Glutamatergic neuron (in vitro differentiated cells): ENCODE measurements at places on chromosomes 6 and 20.

DNA sequence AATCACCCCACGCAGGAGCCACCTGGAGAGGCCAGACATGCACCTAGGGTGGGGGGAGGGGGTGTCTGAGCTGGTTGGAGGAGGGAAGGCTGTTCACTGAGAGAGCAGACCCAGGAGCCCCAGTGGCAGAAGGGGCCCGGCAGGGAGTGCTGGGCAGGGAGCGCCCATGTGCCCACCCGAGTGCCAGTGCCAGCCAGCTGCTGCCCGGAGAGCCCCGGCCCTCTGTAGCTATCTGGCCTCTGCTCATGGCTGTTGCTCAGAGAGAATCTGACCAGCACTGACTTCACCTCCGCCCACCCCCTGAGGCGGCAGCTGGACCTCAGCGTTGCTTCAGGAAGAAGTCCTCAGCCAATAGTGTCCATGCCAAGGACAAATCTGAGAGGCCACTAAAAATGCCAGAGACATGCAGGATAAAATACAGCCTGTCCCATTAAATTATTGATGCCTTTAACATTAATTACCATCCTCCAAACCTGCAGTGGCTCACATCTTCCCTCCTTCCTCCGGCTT is 22.8 kb downstream of the SLC17A9 start:
- DNase-seq = no peak

DNA sequence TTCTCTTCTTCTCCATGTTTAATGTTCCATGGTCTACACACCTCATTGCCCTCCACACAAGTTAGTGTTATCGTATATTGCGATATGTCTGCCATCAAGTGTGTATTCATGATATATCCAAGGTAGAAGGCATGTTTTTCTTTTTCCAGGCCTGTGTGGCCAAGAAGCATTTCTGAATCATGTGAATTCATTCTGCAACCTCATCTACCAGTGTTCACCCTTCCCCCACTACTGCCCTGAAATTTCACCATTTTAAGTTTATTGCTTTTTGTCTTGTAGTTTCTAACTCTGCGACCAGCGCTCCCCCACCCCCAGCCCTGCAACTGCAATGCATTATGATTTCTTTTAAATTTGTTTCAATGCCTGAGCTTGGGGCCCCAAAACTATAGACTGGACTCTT is 618.0 kb upstream of the FLRT3 start:
- no peak for DNase-seq

GRCh38 chr6:161679980-161680538 is 406.2 kb upstream of the AGPAT4 start:
- no peak for DNase-seq

DNA sequence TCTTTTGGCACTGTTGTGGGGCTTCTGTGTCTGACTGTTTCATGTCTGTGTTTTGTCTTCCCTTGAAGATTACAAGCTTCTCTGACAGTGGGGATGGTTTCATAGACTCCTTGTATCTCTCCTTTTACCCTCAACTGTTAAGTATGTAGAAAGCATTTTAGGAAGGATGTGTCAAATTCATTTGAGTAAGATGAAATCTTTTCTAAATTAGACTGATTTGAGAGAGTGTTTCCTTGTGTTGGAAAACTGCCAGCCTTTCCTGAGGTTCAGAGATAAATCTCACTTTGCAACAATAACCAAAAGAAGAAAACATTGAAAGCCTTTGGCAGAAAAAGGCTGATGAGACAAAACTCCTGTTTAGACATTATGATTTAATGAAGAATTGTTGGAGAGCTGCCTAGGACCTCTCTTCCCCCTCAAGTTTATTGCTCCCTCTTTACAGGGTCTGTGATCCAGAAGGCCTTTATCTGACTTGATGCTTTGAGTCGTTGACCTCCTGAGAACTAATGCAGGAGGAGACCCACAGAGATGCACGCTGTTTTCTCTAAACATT is 68.3 kb downstream of the ANKS1A start:
- DNase-seq = no peak

DNA sequence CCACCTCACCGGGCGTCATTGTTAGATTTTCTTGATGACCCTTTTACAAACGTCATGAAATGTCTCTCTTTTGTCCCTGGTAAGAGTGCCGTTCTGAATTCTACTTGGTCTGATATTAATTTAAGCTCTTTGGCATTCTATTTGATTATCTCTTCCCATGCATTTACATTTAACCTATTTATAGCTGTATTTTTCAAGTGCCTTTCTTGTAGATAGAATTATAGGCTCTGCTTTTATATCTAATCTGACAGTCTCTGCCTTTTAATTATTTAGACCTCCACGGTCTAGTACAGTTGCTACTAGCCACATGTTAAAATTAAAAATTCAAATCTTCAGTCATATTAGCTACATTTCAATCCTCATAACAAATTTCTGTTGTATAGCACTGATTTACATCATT is 12.6 kb downstream of the RAB22A start:
- no peak for DNase-seq

DNA sequence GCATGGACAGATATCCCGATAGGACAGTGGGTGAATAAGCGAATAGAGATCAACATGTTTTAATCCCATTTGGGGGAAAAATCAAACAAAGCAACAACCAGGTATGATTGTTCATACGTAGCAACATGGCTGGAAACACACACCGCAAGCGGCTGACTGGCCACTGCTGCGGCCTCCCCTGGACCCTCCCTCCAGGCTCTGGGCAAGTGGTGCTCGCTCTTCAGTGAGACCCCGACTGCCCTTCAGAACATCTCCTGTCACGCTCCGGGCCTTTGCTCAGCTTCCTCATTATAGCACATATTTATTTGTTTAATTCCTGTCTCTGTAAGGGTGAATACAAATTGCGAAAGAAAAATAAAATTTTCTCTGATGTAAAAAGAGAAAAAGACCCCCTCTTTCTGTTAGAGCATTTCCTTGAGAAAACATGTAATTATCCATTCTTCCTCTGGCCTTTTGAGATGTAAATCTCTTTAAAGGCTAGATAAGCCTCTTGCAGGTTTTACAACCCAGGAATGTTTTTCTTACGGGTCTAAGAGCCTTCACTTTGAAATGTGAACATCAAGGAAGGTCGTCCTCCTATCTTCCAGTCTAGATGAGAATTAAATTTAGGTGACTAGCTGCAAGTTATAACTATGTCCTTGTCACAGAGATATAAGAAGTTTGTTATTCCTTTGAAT is 11.0 kb upstream of the FAM210B start:
- no peak for DNase-seq

- DNase-seq = no peak
Observed at GRCh38 chr6:90368601-90369000, 72.0 kb upstream of the BACH2 start.

GRCh38 chr20:64042054-64042781 is 6.2 kb downstream of the C20orf204 start:
- DNase-seq = no peak

DNA sequence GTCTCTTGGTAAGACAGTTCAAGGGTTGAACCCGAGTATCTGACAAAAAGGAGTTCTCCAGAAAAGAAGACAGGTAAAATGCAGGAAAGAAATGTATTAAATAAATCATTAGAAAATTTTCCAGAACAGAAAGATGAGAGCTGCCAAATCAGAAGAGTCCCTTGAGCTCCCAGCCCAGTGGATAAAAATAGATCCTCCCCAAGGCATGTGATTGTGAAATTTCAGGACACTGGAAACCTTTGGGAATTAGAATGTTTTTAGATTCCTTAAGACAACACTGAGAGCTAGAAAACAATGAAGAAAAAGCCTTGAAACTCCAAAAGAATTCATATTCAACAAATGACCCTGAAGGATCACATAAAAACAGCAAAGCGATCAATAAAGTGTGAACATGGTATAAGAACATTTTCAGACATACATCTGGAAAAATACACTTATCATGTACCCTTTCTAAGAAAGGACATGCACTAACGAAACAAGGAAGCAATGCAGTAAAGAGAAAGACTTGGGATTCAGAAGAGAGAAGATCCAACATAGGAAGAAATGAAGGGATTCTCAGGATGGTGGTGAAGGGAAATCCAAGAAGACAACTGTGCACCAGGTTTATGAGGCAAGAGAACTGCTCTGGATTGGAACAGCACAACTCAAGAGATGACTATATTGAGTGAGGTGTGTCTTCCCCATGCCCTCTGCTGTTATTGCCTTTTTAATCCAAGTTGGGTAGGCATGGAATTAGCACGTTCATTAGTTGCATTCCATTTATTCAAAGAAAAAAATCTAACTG is 390.4 kb downstream of the SYNE1 start:
- DNase-seq = no peak

- no peak for DNase-seq
Observed at GRCh38 chr6:34390531-34391472, 1.7 kb downstream of the NUDT3 start.

GRCh38 chr20:19966840-19967239 is 50.3 kb upstream of the NAA20 start:
- no peak for DNase-seq

DNA sequence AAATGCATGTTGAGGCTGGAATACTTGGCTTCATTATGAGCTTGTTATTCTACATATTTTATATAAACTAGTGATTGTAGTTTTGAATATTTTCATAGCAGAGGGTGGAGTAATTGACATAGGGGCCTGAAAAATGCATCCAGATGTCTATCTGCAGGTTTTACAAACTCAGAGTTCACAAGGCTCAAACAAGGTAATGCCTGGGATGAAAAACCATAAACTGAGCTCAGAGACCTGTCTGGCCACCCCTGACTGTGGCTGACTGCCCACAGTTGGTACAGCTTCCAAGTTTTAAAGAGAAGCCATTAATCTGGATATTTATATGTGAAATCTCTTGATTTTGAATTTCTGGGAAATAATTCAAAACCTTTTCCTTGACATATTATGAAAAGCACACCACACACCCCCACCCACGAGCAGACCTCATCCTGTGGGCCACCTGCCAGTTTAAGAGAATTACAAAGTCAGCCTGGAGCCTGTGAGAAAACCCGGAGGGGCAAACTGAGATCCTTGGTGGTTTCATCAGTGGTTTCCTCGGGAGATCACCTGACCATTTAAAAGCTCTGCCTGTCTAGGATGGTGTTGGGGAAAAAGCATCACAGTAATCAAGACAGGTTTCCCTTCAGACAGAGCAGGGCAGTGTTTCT is 230.1 kb downstream of the SAMD5 start:
- no peak for DNase-seq

DNA sequence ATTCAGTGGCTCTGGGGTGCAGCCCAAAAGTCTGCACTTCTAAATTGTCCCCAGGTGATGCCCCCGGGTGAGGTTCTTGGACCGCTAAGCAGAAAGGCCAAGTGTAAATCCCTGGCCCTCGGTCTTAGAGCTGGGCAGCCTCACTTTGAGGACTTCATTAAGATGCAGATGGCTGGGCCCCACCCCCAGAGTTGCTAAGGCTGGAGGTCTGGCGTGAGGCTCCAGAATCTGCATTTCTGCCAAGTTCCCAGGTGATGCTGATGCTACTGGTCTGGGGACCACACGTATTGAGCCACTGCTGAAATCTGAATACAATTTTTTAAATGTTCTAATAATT is 735 bp upstream of the SLC23A2 start:
- peak; percentile 20 for DNase-seq

DNA sequence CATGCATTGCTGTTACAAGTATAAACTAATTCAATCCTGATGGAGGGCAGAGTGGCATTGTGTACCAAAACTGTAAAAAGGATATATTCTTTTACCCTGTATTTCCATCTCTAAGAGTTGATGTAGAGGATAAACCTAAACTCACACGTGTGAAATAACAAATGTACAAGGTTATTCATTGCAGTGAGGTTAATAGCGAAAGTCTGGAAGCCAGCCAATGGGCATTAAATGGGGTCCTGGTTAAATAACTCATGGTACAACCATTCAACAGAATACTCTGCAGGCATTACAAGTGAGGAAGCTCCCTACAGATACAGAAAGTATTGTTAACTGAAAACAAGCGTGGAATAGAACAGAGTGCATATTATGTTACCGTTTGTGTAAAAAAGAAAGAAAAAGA is 56.9 kb downstream of the BCAS1 start:
- DNase-seq = no peak

DNA sequence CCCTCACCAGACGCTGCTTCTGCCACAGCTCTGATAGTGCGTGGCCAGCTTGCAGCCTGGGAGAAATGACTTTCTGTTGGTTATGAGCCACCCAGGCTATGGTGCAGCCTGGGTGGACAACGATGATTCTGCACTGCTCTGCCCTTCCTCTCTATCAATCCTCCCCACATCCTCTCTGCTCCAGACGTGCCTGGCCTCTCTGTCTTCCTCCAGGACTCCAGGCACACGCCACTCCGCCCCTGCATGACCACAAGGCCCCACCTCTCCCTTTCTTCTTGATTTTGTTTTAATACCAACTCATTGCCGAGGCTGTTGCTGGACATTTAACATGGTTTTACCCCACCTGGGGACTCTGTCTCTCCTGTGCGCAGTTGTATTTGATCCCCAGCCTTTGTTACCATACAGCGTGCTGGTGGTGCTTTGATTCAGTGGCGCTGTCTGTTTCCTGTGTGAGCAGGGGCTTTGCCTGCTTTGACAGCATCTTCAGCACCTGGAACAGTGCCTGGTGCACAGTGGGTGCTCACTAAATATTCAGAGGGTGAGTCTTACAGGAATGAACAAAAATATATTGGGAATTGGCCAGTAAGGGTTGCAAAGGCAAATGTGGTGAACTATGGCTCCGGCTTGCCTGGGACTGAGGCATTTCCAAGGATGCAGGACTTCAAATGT is 280.9 kb downstream of the CDH26 start:
- DNase-seq = no peak

- DNase-seq = no peak
Observed at GRCh38 chr6:139114746-139115145, 20.1 kb upstream of the HECA start.

DNA sequence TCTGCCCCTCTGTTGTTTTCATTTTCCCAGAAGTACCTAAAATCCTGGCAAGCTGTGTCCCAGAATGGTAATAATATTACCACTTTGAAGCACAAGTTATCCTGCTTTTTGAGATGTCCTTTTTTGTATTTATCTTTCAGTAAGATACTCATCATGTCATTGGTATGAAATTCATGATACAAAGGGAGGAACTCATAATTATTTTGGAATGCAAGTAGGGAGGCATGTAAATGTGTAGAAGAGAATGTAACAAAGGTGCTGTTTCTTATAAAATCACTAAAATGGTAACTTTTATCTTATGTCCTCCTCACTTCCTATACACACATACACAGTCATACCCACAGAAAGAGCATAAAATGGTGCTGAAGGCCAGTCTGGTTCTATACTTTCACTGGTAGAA is 109.9 kb downstream of the CD2AP start:
- no peak for DNase-seq

DNA sequence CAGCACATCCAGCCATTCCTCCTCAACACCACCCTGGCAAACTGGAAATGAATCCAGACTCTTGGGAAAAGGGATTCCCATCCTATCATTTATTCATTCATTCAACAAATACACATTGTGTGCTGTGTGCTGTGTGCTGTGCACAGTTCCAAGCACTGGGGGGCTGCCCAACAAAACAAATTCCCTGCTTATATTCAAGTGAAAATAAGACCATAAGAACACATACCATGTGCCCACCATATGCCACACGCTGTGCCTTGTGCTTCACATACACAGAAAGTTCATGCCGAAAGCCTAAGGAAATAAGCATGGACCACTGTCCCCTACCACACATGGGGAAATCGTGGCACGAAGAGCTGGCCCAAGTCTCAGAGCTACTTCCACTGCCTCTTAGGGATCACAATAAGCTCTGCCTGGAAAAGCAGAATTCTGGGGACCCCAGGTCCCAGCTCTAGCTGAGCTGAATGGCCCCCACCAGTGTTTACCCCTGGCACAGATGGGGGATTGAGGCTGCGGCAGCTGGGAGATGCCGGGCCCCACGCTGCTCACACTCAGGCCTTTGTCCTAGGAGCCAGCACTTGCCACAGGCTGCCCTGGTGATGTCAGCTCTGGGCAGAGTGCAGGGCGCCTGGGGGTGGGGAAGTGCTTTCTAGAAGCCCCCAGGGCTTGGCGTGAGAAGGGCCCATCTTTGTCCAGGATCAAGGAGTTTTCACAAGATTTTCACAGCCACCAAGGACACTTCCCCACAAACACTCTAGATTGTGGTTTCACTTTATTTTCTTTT is 99.6 kb downstream of the PREX1 start:
- no peak for DNase-seq
